ENCODE measurements at places on chromosomes 2 and 18.
A peak's percentile ranks its signal among the peaks of the same experiment; 100 is the strongest.

- no peak for DNase-seq
Observed at GRCh38 chr2:134337631-134338030, 83.8 kb downstream of the MGAT5 start.

DNA sequence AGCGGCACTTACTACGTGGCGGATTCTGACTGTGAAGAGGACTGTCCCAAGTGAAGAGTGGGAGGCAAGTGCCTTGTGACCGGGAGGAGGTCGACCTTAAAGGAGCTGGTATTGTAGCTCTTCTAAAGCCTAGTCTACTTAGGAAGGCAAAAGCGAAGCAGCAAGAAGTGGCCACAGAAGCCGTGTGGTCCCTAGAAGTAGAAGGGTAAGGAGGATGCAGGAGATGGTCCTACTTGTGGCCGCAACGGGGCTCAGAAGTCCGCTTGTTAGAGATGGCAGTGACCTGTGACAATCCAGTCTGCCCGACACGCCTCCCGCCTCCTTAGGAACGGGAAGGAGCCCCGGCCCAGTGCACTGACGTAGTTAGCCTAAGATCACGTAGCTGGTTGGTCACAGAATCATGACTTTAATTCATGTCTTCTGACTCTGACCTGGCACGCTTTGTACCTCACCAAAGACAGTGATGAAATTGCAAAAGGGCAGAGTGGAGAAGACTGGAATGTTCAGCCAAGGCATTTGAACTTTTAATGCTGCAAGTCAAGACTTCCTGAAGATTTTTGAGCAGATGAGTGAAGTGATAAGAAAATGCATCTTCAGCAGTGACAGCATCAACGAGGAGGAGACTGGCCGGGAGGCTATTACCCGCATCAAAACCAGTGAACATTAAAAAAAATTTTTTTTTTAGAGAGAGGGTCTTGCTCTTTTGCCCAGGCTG, 749 bp upstream of the EIF2AK3 start:
- DNase-seq: peak; percentile 52

DNA sequence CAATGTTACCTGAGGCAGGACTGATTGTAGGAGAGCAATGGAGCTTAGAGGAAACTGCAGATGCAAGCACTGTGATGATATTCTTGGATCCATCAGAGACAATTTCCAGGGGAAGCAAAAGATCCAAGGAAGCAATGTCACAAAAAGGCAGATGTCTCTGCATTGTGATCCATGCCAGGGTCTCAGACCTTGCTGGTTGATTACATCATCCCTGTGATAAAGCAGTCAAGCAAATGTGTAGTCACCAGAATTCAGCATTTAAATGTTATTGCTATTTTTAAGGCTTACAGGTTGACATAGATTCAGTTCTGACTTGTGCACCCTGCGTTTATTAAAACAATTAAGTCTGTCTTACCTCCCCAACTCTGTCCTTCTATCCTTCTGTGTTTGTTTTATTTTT, 56.8 kb upstream of the CCDC85A start:
- no peak for DNase-seq

- no peak for DNase-seq
Observed at GRCh38 chr2:240935103-240935876, 29.2 kb downstream of the CROCC2 start.

DNA sequence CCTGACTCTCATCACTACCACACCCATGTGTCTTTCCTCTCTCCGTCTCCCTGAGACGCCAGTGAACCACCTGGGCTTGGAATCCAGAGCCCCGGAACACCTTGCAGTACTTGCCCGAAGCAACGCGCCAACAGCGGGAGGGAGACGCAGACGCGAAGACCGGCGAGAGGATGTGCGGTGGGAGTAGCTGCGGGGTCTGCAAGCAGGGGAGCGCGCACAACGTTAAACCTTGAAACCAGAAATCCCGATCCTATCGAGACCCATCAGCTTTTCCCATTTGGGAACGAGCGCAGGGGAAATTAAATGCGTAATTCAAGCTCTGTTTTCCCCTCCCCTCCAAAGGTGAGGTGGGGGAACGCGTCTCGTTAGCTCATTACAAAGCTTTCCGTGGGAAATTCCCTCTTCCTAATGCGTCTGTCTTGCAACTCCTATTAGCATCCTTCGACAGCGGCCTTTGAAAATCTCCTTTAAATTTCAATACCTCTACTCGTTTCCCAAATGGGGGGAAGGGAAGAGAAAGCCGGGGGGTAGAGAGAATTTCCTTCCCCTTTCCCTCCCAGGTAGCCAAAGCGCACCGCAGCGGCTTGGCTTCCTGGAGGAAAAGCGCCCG, 421 bp upstream of the CNTNAP5 start:
- no peak for DNase-seq

- no peak for DNase-seq
Observed at GRCh38 chr2:144522897-144523595, 3.1 kb upstream of the ZEB2 start.

- DNase-seq: no peak
Observed at GRCh38 chr2:36356298-36356989, 866 bp downstream of the CRIM1 start.

- DNase-seq: no peak
Observed at GRCh38 chr2:113700186-113700841, 56.1 kb downstream of the SLC35F5 start.

DNA sequence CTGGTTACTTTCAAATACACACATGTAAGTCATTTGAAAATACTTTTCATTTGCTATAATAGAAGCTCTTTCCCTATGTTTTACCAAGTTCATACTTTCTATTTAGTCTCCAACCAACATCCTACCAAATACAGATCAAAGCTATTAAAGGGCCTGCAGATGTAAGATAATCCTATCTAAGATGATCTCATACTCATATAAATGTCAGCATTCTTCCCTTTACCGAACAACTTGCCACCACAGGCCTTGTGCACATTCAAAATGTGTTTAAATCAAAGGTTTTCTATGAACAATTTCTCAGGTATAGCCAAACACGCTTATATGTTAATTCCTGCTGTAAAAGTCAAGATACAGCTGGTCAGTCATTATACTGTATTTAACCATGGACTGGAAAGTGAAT, 23.3 kb downstream of the KCTD18 start:
- no peak for DNase-seq

- no peak for DNase-seq
Observed at GRCh38 chr18:24266131-24266530, 127.3 kb downstream of the CABYR start.

GRCh38 chr2:39659765-39660611, 5.7 kb upstream of the TMEM178A start:
- no peak for DNase-seq

DNA sequence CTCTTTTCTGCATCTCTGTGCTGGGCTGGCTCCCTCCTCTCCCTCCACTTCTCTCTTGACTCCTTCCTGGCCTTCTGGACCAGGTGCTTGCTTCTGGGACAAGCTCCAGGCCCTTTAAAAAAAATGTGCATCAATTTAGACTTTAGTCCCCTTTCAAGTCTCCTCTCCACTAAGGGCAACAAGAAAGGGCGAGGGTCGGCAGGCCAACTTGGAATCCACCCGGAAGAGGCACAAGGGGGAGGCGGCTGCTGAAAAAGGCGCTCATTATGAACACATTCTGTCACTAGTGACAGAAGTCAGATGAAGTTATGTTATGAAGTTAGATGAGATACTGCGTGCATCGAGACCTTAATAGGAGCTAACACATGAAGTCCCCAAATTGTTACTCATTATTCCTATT, 13.6 kb upstream of the RHOB start:
- no peak for DNase-seq

DNA sequence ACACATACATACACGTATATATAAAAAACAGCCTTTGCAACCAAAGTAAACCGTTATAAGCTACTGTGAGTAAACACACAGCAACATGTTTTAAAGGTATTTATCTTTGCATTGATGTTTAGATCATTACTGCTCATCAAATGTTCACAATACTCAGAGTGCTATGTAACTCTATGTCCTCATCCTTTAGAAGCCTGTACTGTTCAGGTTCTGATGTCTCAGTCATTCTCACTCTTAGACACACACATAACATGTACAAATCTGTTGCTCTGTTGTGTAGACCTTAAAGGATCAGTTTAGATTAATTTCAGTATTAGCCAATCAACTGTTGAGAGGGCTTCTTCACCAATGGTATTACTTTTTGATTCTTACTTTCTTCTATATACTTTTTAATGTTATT, 139.7 kb upstream of the ITGB6 start:
- no peak for DNase-seq
